Activated T-cell treated with anti-CD3 and anti-CD28 coated beads, Interleukin-2, amount 50 U/mL, for 72 hours (primary cell): ENCODE measurements at places on chromosomes 13 and 19.

DNA sequence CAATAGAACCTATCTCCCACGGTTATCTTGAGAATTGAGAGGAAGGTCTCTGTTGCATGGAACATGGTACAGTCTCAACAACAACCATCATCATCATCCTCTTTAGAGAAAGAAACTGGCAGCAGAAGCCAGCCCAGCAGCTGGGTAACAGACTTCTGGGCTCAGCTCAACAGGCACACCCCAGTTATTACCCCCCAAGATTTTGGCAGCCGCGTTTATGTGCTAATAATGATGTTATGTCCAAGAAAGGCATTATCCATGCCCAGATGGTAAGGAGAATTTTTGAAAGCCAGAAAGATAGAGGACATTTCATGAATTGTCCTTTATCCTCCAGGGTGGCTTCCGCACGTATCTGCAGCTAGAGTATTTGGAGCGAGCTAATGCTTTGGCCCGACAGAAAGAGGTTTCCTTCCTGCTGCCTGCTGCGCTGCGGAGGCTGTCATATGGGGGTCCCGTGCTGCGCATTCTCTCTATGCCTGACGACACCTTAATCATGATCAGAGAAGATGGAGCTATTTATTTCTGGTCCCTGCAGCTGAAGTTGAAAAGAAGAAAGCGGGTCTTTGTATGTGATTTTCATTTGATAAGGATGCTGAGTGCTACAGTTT lies 89.9 kb downstream of the TEX26 start:
- DNase-seq: no peak

DNA sequence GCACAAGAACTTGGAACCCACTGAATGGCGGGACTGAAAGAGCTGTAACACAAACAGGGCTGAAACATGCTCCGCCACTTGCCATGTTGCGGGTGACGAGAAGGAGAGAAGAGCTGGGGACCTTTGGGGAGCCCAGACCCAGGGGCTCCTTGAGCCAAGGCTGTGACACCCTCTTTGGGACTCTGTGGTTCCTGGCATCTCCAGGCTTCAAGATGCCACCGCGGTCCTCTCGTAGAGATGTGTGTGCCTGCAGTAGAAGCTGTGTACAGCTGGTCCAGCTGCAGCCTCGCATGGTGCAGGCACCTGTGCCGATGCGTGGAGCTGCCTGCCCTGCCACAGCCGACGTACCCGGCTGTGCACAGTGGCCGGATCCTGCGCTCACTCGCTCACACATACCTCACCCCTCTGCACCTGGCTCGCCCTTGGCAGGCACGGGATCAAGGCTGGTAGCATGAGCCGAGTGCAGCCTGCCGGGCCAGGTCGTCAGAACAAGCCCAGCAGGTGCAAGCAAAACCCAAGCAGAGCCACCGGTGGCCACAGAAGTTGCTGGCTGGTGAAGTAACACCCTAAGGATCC lies 1385.8 kb downstream of the PCDH9 start:
- DNase-seq: no peak

- DNase-seq: no peak
These were observed 131.3 kb downstream of the LACC1 start for GRCh38 chr13:44011036-44011435.

GRCh38 chr19:35859414-35859813 lies 2.7 kb downstream of the KIRREL2 start:
- no peak for DNase-seq

DNA sequence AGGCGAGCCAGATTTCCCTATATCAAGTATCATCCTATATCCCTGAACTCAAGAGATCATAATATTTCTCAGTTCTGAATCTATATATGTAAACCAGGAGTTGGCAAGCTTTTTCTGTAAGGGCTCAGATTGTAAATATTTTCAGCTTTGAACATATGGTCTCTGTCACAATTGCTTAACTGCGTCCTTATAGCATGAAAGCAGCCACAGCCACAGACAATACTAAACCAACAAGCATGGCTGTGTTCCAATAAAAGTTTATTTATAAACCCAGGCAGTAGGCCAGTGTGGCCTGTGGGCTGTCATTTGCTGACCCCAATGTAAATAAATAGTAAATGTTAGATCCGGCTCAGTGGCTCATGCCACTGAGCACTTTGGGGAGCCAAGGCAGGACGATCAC lies 12.2 kb upstream of the MYH14 start:
- DNase-seq: no peak
